ENCODE measurements at places on chromosomes 4 and X.
A peak's percentile ranks its signal among the peaks of the same experiment; 100 is the strongest.

GRCh38 chr4:38562751-38563198 is 101.2 kb upstream of the KLF3 start:
- DNase-seq = no peak

DNA sequence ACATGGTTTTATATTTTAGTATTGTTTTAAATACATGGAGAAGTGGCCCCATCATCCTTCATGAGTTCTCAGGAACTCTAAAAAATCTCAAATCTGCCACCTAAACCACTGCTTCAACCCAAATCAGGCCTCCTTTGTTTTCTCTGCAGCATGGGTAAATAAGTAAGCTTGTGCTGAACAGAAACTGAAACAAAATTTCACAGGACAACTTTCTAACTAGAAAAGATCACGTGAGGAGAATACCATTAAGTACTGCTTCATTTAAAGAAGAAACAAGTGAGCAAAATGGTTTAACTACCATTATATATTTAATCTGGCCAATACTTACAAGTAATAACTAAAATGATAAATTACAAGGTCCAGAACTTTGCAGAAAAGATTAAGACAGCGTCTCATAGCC is 2.5 kb downstream of the ARAP2 start:
- peak; percentile 33 for DNase-seq

DNA sequence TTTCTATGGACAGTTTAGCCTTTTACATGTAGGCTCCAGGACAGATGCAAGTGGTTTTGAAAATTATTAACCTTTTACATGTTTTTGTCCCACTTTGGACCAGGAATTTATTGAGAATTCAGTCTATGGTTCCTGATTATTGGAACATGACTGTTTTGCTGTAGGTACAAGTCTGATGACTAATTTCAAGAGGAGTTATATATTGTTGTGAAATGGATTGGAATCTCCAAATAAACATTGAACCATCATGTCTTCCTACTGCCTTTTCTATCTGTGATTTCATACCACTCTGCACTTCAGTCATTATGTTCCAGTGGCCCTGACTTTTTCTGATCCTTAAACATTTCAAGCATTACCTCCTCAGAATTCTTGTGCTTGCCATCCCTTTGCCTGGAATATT is 35.9 kb downstream of the TBC1D19 start:
- peak; percentile 55 for DNase-seq

DNA sequence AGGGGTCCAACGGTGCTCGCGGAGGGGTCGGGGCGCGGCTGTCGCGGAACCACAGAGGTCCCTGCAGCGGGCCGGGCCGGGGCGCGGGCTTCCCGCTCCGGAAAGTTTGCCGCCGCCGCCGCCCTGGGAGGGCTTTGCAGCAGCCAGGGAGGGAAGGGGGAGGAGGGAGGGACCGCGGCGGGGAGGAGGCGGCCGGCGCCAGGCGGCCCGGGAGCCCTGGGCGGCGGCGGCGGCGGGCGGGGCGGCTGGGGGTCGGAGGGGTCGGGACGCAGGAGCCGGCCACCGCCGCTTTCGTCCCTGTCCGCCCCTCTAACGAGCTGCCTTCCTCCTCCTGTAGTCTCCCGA is 375 bp downstream of the FGFR3 start:
- DNase-seq = peak; percentile 31

DNA sequence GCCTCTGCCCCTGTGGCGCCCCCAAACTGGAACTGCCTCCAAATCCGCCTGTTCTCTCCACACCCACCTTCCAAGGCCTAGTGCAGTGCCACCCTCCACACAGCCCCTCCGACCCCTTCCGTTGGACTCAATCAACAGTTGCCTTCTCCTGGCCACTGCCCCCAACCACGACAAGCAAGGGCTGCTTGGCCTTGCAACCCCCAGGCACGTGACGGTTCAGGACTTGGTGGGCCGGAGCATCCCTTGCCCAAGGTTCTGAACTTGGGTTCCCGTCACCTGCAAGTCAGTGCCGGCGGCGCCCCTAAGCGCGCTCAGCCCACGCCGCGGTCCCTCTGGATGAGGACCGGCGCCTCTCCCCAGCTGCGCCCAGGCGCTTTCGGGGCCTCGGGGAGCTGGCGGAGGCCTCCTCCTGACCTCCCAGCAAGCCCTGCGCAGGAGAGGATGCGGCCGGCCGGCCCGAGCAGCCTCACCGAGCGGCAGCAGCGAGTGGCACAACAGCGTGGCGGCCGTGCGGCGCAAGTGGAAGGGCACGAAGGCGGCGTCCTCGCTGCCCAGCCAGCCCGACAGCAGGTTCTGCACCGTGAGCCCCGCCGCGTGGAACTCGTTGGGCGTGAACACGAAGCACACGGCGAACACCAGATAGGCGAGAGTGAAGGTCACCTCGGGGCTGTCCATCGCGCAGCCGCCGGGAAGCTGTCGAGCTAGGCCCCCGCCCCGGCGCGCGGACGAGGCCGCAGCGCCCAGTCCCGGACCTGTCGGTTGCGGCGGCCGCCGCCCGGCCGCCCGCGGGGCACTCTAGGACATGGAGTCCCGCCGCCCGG is 750 bp downstream of the TMEM129 start:
- DNase-seq = peak; percentile 58

- peak; percentile 44 for DNase-seq
Observed at GRCh38 chr4:82500435-82501153, 61.2 kb downstream of the TMEM150C start.

DNA sequence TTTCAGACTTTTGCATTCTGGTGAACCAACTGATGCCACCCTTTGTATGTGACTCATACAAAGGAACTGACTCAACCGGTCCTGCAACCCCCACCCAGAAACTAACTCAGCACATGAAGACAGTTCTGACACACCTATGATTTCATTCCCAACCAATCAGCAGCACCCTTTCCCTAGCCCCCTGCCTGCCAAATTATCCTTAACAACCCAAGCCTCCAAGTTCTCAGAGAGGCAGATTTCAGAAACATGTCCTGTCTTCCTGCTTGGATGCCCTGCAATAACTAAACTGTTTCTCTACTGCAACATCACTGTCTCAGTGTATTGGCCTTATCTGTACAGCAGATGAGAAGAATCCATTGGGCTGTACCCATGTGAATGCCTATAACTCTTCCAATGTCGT is 284.7 kb downstream of the CAMK2D start:
- DNase-seq = peak; percentile 59

DNA sequence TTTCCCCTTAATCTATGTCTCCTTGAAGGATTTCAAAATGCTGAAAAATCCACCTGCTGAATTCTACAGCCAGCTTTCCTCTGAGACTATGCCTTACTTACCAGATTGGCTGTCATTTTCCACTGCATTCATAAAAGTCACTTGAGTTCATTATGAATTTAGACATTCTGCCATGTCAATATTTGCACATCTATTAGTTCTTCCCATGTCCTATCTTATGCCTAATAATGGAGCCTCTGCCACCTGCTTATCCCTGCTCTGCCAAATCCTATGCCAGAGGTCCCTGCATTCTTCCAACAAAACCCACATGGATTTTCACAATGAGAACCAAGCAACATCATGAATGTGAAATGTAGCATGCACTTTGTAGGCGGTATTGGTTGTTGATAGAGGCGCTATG is 42.6 kb downstream of the GASK1B start:
- no peak for DNase-seq

DNA sequence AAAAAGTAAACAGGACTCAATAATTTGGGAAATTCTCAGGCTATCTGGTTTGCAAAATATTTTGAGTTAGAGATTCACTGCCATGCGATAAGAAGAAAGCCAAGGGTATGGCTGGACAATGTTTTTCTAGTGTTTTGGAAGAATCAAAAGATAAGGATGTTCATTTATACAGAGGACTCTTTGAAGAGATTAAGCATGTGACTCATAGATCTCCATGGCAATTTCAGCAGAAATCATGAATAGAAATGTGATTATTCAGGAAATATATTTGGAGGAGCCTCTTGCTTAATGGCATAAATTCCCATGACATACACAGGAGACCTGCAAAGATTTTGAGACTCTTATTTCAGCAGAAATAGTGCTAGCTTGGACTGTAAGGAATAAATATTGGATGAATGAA is 16.7 kb upstream of the FRAS1 start:
- no peak for DNase-seq

- DNase-seq = no peak
Observed at GRCh38 chrX:148611993-148612392, 111.6 kb downstream of the AFF2 start.

- peak; percentile 82 for DNase-seq
Observed at GRCh38 chr4:107951551-107951950, 20.2 kb downstream of the CYP2U1 start.

DNA sequence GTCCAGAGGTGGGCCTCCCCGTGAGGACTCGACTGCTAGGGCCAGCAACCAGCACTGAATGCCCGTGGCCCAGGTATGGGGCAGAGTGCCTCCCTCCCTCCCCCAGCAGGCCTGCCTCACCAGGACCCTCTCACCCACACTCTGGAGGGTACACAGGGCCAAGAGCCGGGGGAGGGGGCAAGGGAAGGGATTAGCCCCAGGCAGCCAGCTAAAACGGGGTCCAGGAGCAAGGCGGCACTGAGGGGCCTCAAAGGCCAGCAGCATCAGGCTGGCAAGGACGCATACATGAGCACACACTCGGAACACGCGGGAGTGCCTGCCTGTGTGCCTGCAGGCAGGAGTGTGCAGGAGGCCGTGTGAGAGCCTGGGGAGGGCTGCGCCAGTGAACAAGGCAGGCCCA is 18.3 kb upstream of the DUSP9 start:
- no peak for DNase-seq

- peak; percentile 83 for DNase-seq
Observed at GRCh38 chrX:104318330-104319009, 63.7 kb upstream of the ESX1 start.

- peak; percentile 86 for DNase-seq
Observed at GRCh38 chr4:174358829-174359228, 75.1 kb downstream of the CEP44 start.

- no peak for DNase-seq
Observed at GRCh38 chr4:98565681-98566301, 92.6 kb downstream of the TSPAN5 start.

- no peak for DNase-seq
Observed at GRCh38 chr4:24244663-24245490, 339.5 kb downstream of the DHX15 start.

DNA sequence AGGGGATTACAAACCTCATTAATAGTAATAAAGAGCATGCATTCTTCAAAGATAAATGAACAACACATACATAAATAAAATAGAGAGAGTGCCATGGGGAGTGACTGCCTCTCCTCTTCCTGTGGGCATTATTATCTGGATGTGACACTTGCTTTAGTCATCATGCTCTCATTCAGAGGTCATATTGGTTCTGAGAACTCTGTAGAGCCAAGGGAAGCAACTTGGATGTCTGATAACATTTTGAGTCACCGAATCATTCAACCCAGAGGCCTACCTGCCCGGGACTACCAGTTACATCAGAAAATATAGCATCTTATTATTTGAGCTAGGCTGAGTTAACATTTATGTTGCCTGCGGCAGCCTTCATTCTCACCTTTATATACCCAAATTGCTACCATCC is 489.5 kb downstream of the STIM2 start:
- DNase-seq = peak; percentile 89

DNA sequence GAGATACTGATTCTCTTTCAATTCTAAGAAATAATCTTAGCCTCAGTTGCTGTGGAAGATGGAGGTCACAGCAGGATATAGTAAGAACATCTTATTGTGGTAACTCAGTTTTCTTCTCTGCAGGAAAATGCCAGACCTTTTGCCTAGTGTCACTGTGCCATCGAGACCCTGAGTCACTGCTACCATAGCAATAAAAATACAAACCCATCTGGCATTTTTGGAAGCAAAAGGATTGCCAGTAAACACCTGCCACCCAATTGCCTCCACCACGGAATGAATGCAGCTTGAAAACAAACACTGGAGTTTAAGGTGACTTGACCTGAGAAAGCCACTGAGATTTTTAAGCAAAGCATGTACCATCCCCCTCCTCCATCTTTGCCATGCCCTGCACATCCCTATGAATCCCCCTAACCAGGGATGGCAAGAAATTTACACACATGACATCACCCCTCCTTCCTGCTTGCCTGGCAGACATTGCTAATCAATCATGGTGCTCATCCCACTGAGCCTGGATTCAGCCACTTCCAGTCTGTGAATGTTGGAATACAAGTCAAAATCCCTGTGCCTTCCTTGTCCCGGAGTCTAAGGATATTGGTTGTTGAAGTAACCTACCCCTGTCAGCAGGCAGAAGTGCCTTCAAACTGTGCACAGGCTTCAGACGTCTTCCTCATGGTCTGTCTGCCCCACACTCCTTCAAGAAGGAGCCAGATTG is 59.6 kb upstream of the MAMLD1 start:
- no peak for DNase-seq

- no peak for DNase-seq
Observed at GRCh38 chrX:13365161-13365560, 45.3 kb upstream of the ATXN3L start.

DNA sequence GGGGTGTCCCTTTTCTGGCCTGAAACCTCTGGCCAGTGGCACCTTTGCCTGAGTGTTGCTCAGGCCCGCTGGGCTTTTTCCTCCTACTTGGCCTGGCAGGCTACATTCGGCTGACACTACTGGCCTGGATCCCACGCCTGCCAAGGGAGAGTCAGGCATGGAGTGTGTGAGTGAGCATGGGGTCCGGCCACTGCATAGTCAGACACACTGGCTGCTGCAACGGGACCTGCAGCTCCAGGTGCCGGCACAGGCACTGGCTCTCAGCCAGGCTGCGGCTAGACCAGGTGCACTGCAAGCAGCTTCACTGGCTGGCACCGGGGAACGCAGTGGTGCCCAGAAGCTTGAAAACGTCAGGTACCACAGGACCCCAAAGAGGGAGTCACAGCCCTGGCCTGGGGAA is 434.9 kb downstream of the ARHGAP24 start:
- no peak for DNase-seq

GRCh38 chr4:185552254-185552653 is 16.9 kb upstream of the PDLIM3 start:
- DNase-seq = no peak

GRCh38 chr4:37758226-37758625 is 68.3 kb upstream of the PGM2 start:
- DNase-seq = no peak

- no peak for DNase-seq
Observed at GRCh38 chr4:54038056-54038455, 26.3 kb downstream of the CHIC2 start.

DNA sequence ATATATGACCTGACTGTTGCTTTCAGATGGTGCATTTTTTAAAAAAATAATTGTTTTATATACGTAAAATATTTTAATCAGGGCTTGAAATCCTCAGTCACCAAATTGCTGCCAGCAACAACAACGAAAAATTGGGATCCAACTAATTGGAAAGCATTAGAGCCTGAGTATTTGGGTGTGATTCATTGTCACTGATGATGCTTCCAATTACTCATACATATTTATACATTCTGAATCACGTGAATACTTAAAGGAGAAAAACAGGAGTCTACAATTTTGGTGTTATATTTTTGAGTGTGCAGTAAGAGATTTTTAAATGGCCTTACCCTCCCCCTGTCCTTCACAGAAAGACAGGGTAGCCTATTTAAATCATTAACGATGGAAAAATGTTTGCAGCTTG is 765.6 kb upstream of the TENM3 start:
- DNase-seq = peak; percentile 42

Measured in ELR (cell line).